ENCODE measurements at places on chromosomes 12 and 14.

- no peak for DNase-seq
Measured at GRCh38 chr12:51961834-51962233, 10.3 kb downstream of the ACVR1B start.

DNA sequence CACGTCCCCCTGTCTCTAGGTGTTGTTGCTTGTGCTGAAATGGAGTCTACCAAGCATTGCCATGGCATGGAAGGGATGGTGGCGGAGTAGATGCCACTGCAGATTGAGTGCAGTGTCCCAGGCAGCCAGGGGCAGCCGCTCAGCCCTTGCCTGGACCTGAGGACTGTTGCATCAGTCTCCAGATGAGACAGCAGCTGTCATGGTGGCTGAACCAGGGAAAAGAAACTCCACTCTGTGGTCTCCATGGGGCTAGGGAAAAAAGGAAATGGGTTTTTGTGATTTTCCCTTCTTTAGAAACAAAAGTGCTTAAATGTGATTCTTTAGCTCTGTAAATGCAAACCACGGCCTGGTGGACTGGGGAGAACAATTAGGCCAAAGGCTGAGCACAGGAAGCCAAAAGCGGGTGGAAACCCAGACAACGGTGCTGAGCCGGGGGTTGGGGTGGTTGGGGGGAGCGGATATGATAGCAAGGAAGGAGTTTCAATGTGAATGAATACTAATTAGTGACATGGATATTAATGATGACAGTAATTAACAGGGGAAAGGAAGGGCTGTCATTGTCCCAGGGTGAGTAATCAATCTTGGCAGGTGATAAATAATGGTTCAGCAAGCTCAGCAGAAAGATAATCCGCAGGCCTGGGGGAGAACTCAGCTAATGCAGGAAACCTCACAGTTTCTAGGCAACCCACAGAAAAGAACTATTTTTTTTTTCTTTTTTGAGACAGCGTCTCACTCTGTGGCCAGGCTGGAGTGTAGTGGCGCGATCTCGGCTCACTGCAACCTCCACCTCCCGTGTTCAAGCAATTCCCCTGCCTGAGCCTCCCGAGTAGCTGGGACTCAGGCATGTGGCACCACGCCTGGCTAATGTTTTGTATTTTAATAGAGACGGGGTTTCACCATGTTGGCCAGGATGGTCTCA is 442.6 kb downstream of the DPF3 start:
- DNase-seq, result peak; percentile 18

- no peak for DNase-seq
Measured at GRCh38 chr14:43754838-43755237, 752.2 kb downstream of the FSCB start.

- no peak for DNase-seq
Measured at GRCh38 chr12:57190037-57190436, 26.6 kb upstream of the NXPH4 start.
